ENCODE measurements at places on chromosomes 13 and 19.

GRCh38 chr19:38565691-38566105, 52.1 kb downstream of the MAP4K1 start:
- DNase-seq = no peak

DNA sequence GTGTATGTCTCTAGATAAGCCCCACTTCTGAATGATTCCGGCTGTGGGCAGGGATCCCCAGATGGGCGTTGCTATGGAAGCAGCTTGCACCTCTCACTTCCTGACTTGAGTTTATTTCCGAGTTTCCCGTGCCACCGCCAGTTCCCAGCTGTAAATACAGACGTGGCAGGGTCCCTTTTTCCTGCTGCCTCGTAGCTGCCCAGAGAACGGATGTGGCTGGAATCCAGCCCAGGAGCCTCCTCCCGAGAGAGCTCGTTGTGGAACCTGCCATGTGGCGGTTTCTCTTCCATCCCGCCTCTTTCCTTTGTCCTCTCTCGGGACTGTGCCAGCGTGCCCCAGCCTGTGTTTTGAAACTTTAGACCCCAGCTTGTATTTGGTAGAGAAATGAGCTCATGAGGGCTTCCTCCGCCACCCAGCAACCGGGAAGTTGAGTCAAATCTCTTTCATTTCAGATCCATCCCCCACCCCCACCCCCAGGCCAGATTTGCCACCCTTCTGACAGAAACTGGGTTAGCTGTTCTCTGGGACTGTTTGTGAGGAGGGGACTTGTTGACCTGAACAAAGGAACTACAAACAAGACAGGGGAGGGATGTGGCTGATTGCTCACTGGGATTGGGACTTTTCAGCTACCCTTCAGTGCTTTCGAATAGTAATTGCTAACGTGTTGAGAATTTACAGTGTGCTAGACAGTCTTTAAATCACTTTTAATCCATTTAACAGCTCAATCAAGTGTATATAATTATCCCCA, 96.6 kb downstream of the SIPA1L3 start:
- DNase-seq = no peak

- no peak for DNase-seq
Measured at GRCh38 chr13:106709522-106709921, 141.6 kb upstream of the ARGLU1 start.

GRCh38 chr13:28679628-28680027, 20.7 kb downstream of the POMP start:
- DNase-seq = no peak

GRCh38 chr19:49106648-49107135, 7.5 kb upstream of the LIN7B start:
- peak; percentile 72 for DNase-seq

DNA sequence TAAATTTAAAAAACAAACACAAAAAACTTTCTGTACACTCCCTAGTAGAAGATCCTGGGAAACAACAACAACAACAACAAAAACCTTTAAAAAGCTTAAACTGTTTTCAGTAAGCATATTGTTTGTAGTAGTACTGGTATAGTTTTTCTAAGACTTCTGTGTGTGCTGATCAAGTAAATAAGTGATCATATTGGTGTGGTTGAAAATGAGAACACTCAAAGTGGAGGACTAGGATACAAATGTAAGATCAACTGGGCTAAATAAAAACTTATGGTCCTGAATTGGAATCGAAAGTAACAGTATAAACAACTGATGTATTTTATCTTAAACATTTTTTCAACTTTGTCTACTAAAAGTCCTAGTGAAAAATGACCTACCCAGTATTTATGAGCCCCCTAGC, 135.5 kb downstream of the FOXO1 start:
- no peak for DNase-seq

Measured in CD8-positive, alpha-beta T cell (primary cell).